Renal cortex interstitium (tissue), 15 donors: ENCODE measurements at places on chromosomes 2 and 18.

DNA sequence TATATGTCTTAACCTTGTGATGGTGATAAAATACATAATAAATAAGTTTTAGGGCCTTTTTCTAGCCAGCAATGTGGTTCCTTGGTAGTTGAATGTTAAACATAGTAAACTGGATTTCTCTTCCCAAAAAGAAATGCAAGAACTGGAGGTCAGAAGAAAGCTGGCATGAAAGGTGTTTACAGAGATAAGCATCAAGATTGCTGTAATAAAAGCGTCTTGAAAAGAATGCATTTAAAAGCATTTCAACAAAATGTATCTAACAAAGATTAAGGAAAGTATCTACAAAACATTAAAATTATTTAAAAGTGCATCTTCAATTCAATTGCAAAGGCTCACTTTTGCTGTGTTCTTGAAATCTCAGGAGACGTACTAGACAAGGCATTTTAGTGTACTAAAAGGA is 419.0 kb downstream of the ERBB4 start:
- no peak for DNase-seq

DNA sequence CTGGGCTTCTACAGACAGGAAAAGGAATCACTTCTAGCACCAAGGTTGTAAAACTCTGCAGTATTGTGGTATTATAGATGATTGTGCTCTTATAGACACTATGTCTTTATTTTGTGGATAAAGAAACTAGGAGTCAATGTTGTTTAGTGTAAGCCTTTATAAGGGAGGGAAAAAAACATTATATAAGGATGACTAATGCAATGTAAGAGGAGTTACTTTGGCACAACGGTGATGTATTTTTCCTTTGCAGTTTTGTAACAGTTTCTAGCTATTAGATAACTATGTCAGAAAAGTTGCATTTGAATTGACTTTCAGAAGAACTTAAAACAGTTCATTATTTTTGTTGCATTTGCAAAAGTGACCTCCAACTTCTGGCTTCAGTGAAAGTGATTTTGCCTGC is 545.4 kb downstream of the CCDC85A start:
- no peak for DNase-seq

GRCh38 chr2:53756644-53757043 is 11.0 kb upstream of the CHAC2 start:
- no peak for DNase-seq

DNA sequence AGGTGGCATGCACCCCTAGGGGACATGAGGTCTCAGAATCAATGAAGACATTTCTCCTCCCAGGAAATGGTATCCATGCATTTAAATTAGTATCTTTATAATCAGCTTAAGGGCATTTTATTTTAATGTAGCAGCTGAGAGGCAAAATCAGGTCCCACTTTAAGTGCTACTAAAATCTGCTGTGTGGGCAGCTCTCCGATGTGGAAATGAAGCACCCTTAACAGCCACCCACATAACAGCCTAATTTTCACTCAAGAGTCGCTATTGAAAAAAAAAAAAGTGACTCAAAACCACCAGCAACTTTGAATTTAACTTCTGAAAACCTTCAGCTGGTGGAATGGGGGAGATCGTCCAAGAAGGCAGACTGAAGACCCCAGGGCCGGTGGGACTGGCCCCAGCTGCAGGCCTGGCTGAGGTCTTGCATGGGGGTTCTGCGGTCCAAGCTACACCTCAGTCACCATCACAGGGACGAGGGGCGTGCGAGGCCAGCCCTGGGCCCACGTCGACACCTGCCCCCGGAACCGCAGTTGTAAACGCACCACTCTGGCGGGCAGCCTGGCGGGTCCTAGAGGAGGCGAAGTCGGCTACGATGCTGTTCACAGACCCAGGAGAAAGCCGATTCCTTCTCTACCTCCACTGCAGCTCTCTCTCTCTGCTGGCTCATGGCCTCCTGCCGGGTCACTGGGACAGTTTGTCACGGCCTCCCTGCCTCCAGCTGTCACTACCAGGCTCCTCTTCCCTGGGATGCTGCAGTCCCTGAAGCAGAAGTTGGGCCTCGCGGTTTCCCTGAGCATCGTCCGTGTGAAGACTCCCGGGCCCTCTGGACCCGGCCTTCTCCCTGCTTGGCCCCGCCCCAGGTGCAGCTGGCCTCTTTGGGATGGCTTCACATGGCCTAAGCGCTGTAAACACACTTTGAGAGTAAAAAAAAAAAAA is 111.9 kb downstream of the KCNF1 start:
- DNase-seq, result no peak

GRCh38 chr18:9826685-9827084 is 59.1 kb upstream of the TXNDC2 start:
- no peak for DNase-seq

- DNase-seq, result no peak
These were observed 227.7 kb downstream of the ALPK2 start for GRCh38 chr18:58401191-58401590.

DNA sequence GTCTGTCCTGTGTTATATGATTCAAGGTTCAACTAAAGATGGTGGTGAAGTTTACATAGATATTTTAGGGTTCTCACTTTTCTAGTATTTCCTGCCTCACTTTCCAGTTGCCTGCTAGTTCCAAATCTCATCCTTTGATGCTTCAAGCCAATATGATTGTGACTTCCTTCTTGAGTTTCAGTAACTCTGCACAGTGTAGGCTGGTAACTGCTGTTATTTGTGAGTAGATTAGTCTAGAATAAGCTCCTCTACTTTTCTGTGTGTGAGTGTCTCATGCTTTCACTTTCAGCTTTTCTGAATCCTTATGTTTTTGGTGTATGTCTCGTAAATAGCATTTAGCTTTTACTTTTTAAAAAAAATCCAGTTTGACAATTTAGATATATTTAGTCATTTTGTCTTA is 42.6 kb downstream of the GALNT1 start:
- DNase-seq, result no peak

- no peak for DNase-seq
These were observed 27.0 kb downstream of the SPEG start for GRCh38 chr2:219461669-219462068.

DNA sequence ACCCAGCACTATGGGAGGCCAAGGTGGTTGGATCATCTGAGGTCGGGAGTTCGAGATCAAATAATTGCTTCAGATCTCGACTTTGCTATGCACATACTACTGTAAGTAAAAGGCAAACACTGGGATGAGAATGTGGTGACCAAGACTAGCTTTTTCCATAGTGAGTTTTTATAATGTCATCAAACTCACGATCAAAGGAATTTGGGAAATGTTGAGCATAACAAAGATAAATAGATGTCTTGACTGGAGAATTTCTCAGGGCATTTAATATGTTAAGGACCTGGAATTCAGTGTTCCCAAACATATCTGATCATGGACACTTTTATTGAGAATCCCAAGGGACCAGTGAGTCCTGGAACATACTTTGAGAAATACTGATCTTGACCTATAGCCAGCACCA is 205.6 kb downstream of the ARHGAP15 start:
- no peak for DNase-seq

DNA sequence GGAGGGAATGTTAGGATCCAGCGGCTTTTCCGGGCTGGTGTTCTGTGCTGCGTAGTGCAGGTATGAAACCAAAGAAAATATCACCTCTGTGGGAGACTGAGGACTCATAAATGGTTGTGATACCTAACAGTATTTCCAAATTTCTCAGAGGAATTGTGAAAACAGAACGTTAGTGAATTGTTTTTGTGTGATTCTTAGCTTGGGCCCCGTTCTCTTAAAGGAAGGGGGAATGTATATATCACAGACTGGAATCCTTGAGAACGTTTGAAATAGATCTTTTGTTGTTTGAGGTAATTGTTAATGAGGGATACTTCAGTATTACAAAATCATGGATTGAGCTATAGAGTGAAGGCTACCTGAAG is 834 bp downstream of the ZNF638 start:
- no peak for DNase-seq

DNA sequence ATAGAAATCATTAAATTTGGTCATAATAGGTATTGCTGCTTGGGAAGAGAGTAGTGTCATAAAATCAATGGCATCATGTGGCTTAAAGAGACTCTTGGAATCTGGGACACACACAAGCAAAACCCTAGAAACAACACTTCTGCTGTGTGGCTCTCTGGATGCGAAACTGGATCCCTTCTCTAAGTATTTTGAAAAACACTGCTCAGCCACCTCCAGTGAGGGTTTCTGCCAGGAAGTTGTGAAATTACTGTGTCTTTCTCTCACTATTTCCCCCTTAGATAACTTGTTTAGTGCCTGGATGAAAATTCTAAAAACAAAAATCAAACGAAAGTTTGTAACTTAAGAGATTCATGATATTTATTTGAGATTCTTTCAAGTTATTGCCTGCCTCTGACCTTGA is 163.8 kb downstream of the RHBDD1 start:
- no peak for DNase-seq

DNA sequence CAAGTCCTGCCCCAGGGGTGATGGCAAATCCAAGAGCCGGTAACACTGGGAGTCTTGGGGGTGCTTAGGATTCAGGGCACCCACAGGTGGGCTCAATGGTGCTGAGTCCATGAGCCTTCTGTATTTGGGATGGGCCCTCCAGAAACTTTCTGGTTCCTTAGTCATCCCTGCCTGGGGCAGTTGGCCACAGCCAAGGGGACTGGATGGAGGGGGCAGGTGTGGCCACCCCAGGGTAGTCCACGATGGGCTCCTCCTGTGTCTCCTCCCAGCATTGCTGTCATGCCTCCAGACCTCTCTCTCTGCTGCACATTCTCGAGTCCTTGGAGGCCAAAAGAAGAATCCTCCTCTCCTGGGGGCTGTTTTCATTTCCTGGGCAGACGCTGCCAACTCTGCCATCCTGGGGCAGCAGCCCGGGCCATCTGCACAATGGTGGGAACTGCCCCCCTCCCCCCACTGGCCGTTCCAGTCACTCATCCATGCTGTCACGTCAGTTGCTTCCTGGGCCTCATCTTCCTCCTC is 158.0 kb upstream of the TWIST2 start:
- DNase-seq, result no peak

- no peak for DNase-seq
These were observed 149.3 kb downstream of the PDE11A start for GRCh38 chr2:177923323-177923722.

DNA sequence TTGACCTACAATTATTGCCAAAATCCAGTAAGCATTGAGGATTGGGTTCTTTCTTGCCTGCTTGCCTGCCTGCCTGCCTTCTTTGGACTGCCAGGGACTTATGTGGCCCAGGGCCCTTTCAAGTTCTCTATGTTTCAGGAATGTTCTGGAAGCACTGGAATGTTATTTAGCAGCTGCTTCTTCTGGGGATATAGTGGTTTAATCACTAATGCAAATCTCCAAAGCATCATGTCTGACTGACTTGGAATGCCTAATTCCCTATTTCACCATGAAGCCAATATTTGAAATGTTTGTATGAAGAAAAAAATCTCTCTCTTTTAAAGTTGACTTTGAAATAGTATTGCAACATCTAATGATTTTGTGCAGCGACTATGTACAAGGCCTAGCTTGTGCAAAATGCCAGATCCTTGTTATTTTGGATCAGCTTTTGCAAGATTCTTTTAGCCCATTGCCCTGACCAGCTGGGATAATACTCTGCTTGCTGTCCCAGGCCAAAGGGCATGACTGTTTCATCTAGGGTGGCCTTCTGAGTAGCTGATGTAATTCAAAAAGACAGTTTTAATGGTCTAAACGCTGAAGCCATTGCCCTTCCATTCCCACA is 204.6 kb downstream of the RND3 start:
- no peak for DNase-seq

DNA sequence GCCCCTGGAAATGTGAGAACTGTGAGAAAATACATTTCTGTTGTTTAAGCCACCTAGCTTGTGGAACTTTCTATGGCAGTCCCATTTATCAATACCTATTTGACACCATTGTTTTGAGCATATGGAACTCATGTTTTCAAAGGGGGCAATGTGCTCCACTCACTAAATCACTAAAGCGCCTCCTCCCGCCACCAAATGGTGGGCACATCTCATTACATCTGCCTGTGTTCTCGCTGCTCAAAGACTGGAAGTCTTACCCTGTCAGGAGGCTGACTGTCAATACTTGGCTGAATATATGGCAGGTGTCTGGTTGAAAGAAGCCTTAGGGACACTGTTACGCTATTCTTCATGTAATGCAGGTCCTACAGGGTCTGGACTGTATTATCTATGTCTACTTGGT is 767.7 kb downstream of the TSN start:
- DNase-seq, result no peak

DNA sequence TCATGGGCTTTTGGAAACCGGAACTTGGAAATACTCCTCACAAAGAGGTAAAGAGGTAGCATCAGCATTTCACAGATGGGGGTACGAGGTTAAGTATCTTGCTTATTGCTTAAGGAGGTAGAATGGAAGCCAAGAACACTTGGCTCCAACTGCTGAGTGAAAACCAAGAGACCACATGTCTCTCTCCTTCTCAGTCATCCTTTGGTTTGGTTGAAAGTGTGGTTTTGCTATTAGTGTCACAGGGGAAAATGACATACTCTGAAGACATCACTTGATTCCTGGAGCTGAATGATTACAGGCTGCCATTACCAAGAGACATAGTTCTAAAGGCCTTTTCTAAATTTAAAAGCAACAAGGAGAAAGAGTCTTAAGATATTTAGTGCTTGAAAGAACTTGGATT is 41.5 kb downstream of the ANTXR1 start:
- DNase-seq, result no peak

- no peak for DNase-seq
These were observed 156.6 kb downstream of the MYCN start for GRCh38 chr2:16096962-16097361.
